ENCODE measurements at places on chromosomes 16 and 17. TPM values are rescaled to one million over a fixed set of nuclear protein-coding genes. Genes with fewer than 3 reads are reported as not detected.

The TNFRSF17 gene
- total RNA-seq: not detected

The SLC12A3 gene
- total RNA-seq: not detected

The SEPTIN1 gene
- total RNA-seq: 0.32 TPM

The MTMR4 gene
- total RNA-seq: 95.3 TPM

The CDRT4 gene
- total RNA-seq: 1.5 TPM

The TMUB2 gene
- 38.9 TPM for total RNA-seq

The NAGS gene
- 1.1 TPM for total RNA-seq

The EXOC3L1 gene
- not detected for total RNA-seq

The EPX gene
- not detected for total RNA-seq

The PNMT gene
- not detected for total RNA-seq

All from hair follicle dermal papilla cell (primary cell).